T-helper 17 cell (primary cell): ENCODE measurements at places on chromosomes 2 and 18.

DNA sequence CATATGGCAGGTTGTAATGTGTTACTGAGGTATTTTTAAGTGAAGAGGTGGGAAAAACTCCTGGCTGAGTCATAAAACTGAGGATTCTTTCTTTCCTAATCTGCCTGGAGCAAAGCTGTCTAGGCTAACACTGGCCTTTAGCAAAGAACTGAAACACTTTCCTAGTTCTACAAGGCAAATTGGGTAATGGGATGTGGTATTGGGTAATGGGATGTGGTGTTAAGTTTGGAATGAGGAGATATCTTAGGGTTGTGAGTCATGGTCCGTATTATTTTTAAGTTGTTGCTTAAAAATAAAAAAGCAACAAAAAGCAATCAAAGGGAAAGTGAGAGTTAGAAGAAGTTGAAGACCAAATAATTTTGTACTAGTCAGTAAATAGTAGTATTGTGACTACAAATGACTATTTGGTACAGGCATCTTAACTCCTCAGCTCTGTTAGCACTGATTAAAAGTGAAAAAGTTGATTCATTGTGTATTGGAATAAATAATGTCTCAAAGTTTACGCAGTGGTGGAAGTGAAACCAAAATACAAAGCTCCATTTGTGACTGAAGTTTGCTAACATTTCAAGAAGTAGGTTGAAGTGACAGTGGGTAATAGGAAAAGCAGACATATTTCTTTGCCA is 216.8 kb downstream of the CAMKMT start:
- no peak for DNase-seq

DNA sequence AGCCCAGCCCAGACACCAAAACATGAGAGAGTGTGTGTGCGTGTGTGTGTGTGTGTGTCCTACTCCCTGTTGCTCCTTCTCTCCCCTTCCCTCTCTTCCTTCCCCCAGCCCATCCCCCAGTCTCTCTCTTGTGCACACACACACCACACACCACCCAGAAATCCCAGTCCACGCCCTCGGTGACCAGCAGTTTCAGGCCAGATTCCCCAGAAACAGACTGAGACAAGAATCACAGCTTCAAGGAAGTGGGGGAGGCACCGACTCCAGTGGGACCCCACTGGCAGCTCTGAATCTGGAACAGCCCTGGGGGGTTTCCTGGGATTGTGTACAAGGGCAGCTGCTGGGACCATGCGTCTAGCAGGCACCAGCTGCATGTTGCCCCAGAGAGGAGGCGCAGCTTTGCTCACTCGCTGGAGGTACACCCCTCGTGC is 113.5 kb downstream of the NDUFA10 start:
- DNase-seq = no peak

- no peak for DNase-seq
Observed at GRCh38 chr18:13227910-13228309, 9.3 kb downstream of the LDLRAD4 start.

GRCh38 chr2:98334439-98335078 is 11.7 kb upstream of the CNGA3 start:
- DNase-seq = no peak

DNA sequence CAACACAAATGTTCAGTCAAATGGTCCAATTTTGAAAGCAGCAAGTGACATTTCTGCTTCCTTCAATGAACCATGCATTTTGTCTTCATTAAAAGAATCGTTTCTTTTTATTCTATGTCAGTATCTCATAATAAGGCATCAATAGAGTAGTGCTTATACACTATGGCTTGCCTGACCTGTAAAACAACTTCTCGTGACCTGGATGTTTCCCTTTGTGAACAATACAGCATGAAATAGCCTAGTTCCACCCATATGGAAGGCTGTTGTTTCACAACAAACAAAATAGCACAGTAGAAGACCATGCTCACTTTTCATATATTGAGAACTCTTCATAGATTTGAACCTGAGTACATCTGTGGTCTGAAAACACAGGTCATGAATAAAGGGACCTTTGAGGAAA is 104.3 kb upstream of the PIK3C3 start:
- no peak for DNase-seq
